ENCODE measurements at places on chromosomes 7 and 10.

DNA sequence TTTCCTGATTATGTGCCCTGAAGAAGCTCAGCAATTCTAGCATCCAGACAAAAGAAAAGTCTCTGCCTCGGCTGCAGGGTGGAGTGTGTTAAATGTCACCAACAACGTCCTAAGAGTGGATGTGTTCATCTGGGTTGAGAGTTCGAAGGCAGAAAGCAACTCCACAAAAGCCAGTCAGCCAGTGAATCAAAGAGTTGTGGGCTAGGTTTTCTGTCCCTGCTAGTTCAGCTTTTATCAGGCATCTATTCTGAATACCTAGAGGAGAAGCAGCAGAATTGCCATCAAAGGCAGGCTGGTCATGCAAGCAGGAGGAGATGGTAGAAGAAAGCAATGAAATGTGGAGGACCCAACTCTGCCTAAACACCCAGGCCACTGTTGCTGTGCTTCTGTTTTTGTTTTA is 205.2 kb downstream of the KLF6 start:
- no peak for DNase-seq

DNA sequence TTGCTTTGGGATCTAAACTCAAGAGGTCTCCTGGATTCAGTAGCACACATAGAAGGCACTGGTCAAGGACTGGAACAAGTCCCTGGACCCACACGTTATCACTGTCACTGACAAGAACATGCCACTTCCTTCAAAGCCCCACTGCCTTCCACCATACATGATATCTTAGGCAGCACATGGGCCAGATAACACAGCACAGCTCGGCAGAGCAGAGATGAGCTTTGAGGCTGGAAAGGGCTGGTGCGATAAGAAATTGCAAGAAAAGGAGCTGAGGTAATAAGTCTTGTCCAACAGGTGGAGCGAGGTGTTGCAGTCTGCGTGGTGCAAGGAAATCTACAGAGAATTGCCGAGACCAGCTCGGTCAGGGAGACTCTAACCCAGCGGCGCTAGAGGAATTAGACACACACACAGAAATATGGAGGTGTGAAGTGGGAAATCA is 139.8 kb upstream of the CDK13 start:
- no peak for DNase-seq

DNA sequence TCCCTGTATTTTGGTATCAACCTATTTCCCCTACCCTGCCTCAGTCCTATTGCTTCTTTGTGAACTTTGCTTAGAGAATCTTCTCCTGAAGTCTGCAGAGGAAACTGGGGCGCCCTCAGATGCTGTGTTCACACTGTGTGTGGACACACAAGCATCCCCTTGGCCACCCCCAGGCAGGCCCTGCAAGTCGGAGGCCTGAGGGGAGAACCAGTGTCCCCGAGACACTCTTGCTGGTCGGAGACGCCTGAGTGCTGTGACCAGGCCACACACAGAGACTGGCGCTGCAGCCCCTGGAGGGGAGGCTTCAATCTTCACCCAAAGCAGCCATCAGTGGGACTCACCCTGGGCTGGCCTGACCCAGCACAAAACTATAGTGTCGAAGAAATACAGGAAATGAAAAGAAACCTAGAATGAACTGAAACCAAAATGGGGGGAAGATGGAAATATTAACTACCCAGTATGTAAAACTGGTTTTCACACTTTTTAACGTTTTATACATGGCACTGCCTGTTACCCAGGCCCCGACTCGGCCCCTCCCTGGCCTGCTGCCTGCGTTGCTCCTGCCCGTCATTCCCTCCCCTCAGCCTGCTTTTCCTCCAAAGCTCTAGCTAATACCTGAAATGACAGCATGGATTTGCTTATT is 48.4 kb upstream of the FAM20C start:
- no peak for DNase-seq

- no peak for DNase-seq
Observed at GRCh38 chr10:7029672-7030071, 381.2 kb downstream of the SFMBT2 start.

- peak; percentile 1 for DNase-seq
Observed at GRCh38 chr7:111741811-111742240, 179.5 kb upstream of the IMMP2L start.

- no peak for DNase-seq
Observed at GRCh38 chr7:101945034-101945758, 127.8 kb downstream of the CUX1 start.

DNA sequence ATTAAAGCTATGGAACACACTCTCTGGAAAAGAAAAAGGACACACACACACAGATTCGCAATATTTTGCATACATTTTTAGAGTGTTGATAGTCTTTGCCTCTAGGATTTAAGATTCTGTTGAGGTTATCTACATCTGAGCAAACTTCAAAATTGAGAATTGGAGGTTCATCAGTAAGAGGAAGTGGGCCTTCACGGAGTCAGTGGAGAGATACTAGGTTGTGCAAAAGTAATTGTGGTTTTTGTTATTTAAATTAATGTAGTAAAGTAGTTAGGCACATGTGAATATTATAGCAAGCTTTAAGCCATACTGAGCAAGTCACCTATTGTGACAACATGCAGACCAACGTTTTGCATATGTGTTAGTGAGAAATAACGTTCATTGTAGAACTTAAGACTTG is 19.8 kb upstream of the NXPH1 start:
- no peak for DNase-seq

- no peak for DNase-seq
Observed at GRCh38 chr7:28418966-28419365, 6.6 kb downstream of the CREB5 start.

- no peak for DNase-seq
Observed at GRCh38 chr10:131492211-131492857, 180.8 kb upstream of the TCERG1L start.

- no peak for DNase-seq
Observed at GRCh38 chr10:67571503-67571902, 124.5 kb downstream of the CTNNA3 start.

DNA sequence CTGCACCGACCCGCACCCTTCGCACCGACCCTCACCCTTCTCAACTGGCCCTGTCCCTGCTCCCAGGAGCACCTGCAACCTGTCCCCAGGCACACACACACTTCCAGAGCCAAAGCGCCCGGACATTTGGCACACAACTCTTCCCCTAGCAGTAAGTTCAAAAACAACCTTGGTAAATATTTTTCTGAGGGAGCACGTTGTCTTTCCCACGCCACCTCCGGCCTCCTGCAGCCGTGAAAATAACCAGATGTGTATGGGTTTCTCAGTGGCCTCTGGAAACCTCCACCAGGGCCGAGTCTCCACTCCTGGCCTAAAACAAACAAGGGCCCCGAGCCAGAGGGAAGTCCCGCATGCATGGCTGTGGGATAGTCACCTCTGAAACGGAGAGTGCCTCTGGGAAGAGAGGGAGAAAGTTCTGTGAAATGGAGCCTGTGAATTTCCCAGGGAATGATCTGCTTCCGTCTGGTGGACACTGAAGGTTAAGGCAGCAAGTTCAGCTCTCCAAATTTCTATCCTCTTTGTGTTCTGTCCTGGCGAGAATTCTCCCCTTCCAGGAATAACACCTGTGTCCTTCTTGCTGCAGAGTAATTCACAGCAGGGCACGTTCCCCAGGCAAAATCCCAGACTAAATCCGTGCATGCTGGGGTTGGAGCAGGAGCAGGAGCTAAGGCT is 15.8 kb downstream of the PODXL start:
- no peak for DNase-seq
